Fibroblast of skin of right biceps (primary cell): ENCODE measurements at places on chromosomes 4 and X.

DNA sequence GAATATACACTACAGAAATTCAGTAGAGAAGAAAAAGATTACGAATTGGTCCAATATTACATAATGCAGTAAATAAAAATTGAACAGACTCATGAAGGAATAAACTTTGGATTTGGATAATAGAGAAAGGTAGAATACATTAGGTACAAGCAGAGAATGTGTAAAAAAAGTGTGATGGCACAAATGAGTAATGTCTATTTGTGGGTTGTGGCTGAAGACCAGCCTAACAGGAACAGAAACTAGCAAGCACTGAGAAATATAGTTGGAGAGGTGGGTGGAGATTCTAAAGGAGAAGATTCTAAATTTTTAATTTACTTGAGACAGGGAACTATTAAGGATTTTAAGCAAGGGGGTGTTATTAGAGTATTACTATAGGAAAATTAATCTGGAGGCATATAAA lies 15.2 kb upstream of the CLOCK start:
- no peak for DNase-seq

GRCh38 chr4:147543034-147543433 lies 62.1 kb downstream of the EDNRA start:
- peak; percentile 28 for DNase-seq

- DNase-seq = peak; percentile 5
Measured at GRCh38 chr4:100590325-100590724, 72.5 kb upstream of the EMCN start.

DNA sequence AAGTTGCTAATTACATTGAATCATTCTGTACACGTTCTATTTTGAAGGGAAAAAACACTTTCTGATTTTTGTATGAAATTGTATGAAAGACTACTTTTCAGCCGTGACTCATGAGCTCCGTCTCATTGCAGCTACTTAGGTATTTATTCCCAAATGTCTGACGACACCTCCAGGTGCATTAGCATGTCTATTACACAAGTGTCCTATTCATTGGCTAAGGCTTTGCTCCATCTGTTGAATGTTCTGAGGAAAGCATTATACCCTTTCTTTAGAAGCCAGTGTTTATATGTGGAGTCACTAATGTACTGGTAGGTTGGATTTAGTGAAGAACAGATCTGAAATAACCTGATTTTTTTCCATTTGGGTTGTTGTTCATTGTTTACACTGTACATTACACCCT lies 51.8 kb downstream of the MAP7D3 start:
- no peak for DNase-seq

- no peak for DNase-seq
Measured at GRCh38 chr4:168690199-168690598, 193.3 kb downstream of the PALLD start.

DNA sequence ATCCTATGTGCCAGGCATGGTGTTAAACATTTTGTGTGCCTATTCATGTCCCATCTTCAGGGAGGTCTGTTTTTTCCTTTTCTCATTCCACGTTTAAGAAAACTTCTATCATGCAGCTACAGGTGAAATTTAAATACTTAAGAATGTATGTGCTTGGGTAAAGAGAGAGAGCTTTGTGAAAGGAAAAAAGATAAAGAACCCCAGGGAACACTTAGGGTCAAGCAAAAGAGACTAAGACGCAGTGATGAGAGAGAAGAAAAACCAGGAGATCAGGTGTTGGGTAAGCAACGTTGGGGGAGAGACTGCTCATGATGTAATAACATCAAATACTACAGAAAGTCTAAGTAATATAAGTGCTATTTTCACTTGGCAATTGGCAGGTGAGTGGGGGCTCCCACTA lies 253.7 kb downstream of the GRXCR1 start:
- no peak for DNase-seq

DNA sequence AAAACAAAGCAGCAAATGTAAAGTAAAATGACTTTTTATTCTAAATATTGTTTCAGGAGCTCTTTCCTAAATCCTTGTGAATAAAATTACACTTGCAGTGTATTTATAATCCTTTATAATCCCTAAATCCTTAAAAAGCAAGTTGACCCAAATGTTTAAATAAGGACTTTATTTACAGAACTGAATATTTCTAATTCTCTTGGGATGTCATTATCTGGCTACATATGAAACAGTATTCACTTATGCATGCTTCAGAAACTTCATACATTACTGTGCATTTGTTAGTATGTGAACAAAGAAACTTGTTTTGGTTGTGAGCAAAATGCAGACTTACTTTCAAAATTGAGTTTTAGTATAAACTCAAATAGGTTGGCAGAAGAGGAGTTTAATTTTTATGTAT lies 49.2 kb downstream of the PTTG2 start:
- no peak for DNase-seq

DNA sequence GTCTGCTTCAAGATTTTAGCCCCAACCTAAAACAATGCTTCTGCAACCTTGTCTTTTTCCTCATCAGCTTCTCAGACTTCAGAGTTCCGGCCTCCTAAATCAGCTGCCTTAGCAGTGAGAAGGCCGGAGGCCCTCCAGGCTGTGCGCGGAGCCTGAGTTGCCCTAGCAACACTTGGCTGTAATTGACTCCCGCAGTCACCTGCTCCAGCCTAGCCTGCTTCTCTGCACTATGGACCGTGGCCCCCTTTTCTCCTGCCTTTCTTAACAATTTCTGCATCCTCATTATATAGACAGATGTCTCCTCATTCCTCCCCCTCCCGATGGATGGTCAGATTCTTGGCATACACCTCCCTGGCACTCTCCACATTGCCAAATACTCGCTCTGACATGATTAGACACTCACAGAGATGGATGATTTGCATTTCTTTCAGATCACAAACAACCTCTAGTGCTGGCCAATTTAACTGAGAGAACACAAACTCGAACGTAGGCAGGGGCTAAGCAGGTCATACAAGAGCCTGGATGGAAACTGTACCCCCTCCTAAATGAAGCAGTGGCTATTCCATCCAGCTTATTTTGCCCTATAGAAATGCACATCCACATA lies 9.5 kb upstream of the HUWE1 start:
- DNase-seq = no peak

GRCh38 chr4:125832161-125832560 lies 517.4 kb downstream of the FAT4 start:
- peak; percentile 17 for DNase-seq

- DNase-seq = no peak
Measured at GRCh38 chr4:161841759-161842158, 322.0 kb downstream of the FSTL5 start.

DNA sequence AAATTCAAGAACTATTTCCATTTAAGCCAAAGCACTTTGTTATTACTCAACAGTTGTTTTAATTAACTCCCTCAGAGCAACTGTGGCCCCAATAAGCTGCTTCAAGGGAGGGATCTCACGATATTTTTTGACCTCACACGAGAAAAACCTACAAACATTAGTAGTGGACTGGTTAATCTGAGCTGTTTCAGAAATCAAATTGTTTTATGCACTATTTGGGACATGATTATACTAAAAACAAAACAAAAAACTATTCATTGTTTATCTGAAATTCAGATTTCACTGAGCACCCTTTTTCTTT lies 74.3 kb downstream of the DCHS2 start:
- DNase-seq = no peak

GRCh38 chr4:180164799-180165198 lies 2078.4 kb upstream of the TENM3 start:
- peak; percentile 77 for DNase-seq

DNA sequence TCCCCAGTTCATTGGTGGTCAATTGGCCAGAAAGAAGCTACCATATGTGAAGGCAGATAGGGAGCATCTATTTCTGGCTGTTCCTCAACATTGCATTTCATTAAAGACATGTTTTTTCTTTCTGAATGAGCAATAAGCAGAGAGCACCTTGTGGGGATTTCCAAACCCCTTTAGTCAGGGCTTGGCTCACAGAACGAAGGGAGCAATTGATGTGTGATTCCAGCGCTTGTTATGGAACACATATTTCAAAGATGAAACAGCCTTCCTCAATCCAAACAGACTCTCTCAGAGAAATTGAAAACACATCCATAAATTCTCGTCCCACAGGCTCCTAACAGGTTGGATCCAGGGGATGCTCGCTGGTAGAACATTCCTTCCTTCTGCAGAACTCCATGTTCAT lies 84.1 kb downstream of the CLCN4 start:
- peak; percentile 85 for DNase-seq

- peak; percentile 11 for DNase-seq
Measured at GRCh38 chrX:46758163-46758955, 559 bp downstream of the SLC9A7 start.

GRCh38 chr4:5749568-5749967 lies 38.6 kb downstream of the EVC start:
- DNase-seq = no peak

DNA sequence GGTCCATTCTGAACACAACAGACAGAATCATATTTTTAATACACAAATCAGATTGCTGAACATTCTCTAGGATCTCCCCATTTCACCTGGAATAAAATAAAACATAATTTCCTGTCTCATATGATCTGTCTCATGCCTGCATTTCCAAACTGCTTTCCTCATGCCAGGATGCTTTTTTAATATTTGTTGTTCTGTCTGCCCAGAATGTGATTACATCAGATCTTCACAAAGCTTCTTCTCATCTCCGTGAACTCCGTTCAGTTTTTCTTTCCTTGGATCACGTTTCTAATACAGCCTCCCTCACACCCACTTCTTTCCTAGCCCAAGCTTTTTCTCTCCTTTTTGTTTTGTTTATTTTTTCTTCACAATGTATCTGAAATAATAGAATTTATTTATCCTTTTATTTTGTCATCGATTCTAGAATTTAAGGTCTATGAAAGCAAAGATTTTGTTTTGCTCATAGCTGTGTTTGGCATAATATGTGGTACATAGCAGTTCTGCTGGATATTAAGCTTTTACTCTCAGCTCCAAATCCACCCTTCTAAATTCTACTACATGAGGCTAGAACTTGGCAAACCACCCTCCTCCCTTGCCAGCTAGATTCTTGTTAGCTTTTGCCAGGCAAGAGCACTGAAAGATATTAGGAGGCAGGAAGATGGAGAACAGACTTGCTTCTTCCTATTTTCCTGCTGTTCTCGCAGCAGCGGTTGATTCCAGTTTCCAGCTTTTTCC lies 165.5 kb upstream of the SLIT2 start:
- DNase-seq = no peak

DNA sequence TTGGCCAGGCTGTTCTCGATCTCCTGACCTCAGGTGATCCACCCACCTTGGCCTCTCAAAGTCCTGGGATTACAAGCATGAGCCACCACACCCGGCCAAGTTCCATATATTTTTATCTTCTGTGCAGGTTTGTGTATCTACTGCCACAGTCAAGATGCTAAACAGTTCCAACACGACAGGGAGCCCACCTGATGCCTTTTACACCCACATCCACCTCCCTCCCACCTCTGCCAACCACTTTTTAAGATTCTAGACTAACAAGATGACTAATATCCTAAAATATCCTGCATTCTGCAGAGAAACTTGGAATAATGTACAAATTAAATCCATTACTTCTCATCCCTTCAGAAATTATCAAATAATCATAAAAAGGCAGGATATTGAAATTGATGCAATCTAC lies 19.3 kb upstream of the RPL34 start:
- DNase-seq = no peak

- no peak for DNase-seq
Measured at GRCh38 chr4:184344435-184344834, 126.8 kb upstream of the ENPP6 start.

DNA sequence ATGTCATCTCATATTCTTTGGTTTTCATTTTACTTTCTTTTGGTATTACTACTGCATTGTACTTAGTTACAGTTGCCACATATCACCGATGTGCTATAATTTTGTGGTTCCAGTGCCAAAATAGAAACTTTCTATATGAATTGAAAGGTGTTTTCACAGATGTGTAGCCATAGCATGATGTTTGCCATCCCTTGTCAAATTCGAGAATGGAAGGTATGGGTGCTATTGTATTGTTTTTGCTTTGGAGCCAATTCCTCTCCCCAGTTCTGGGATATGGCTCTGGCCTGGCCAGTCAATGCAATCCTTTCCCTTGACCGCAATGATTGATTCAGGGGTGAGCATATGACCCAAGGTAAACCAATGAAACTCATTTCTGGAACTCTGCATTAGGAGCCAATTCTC lies 86.2 kb upstream of the RPS6KA3 start:
- DNase-seq = no peak

GRCh38 chrX:19721726-19722370 lies 165.6 kb downstream of the SH3KBP1 start:
- no peak for DNase-seq

GRCh38 chr4:122458625-122459024 lies 2.1 kb upstream of the IL2 start:
- DNase-seq = peak; percentile 38

DNA sequence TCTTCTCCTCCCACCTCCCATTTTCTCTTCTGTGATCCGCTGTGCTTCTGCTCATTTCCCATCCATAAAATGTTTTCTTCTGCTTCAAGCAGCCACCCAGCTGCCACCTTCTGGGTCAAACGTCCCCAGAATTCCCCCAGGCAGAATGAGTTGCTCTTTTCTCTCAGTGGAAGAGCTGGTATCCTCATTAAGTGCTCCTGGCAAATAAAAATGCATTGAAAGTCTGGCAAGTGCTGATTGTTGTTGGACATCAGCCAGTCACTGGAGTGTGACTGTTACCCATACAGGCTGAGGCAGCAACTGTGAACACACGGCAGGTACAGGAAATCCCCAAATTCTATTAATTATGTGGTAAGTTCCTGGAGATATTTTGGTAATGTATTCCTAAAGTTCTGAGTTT lies 52.6 kb downstream of the LIMCH1 start:
- no peak for DNase-seq

DNA sequence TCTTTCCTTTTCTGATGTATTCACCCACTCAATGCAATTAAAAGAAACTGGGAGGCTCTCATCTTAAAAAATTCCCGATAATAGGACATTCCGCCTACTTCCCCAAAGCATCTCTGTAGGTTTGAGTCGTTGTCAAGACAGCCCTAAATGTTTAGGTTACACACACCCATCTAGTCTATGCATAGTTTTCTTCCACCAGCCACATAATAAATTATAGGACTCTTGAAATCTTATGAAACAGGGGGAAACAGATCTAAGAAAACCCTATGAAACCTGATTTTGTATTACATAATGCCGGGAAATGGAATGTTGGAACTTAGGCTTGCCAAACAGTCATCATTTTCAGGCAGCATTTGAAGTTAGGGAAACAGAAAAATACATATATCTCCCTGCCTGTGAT lies 150.0 kb downstream of the PRKX start:
- DNase-seq = peak; percentile 41

- DNase-seq = no peak
Measured at GRCh38 chr4:13561673-13562072, 17.4 kb upstream of the NKX3-2 start.

GRCh38 chr4:89836031-89836745 lies 773 bp downstream of the SNCA start:
- DNase-seq = no peak

DNA sequence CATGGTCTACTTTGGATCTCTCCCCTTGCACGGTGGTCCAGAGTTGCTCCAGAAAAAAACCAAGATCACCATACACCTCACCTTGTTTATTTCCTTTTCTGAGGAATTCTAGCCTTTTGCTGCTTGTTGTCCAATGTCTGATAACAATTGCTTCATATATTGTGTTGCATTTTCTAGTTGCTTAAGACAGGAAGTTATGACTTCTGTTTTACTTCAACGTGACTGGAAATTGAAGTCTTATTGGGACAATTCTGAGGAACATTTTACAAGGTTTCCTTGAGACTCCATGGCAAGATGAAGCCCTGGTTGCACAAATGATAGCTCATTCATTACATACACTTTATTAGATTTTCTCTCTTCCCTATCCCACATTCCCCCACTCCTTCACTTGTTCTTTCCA lies 5.2 kb downstream of the CXCL1 start:
- DNase-seq = no peak
